COLO829 (cell line): ENCODE measurements at places on chromosomes 11 and 22.

GRCh38 chr22:27482402-27482801 lies 319.2 kb downstream of the MN1 start:
- no peak for DNase-seq

- DNase-seq: no peak
Observed at GRCh38 chr11:75606099-75606498, 44.0 kb downstream of the SERPINH1 start.

GRCh38 chr11:72626414-72626936 lies 47.7 kb downstream of the PDE2A start:
- no peak for DNase-seq

DNA sequence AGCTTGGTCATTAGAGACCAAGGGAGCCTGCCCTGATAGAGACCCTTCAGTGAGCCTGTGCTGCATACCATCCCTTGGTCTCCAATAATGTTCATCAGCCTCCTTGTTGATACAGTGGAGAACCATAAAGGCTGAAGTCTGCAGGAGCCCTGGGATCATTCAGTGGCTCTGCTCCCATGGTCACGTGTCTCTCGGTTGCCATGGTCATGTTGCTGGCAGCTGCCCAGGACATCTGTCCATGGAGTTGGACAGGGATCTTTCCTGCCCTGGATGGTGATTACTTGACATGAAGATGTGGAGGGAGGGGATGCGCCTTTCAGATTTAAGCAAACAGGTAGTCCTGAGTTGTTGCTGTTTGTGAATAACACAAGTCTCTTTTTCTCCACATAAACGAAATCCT lies 38.2 kb downstream of the CYB5R2 start:
- no peak for DNase-seq

GRCh38 chr11:61954851-61955421 lies 4.8 kb downstream of the BEST1 start:
- DNase-seq: no peak

DNA sequence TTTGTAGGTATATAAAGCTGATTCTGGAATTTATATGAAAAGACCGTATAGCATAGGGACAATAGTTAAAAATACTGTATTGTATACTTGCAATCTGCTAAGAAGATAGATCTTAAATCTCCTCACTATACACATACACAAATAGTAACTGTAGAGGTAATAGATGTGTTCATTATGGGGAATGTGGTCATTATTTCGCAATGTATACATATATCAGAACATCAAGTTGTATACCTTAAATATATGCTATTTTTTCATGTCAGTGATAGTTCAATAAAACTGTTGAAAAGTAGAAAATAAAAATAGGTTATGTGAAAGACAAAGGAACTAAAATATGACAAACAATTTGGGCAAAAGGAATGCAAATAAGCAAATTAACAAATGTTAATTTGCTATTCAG lies 35.2 kb upstream of the LIN7C start:
- no peak for DNase-seq

DNA sequence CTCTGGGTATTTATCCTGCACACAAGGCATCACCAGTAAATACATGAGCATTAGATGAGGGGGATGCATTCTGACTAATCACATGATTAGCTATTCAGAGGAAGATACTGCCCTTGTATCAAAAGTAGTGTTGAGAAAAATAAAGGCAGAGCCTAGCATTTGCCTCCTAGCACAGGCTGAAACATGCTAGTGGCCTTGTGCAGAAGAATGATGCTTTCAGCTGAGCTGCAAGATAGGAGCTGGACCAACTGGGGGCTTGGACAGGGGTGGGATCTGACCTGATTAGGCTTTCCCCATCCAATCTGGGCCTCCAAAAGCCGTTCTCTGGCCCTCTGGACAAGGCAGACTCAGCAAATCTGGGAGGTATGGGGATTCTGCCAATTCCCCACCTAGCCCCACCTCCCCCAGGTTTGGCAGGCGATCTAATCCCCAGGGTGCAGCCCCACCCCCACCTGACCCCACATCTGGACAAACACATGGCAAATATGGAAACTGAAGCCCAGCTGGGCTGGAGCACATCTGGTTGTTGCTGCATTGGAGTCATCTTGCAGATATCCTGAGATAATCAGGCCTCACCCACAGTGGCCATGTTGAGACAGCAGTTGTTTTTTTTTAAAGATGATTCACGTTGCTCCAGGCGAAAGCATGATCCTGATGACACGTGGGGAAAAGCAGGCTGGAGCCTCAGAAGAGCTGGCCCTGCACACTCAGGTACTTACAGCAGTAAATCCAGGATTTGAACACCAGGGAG lies 4.4 kb upstream of the MISFA start:
- no peak for DNase-seq

DNA sequence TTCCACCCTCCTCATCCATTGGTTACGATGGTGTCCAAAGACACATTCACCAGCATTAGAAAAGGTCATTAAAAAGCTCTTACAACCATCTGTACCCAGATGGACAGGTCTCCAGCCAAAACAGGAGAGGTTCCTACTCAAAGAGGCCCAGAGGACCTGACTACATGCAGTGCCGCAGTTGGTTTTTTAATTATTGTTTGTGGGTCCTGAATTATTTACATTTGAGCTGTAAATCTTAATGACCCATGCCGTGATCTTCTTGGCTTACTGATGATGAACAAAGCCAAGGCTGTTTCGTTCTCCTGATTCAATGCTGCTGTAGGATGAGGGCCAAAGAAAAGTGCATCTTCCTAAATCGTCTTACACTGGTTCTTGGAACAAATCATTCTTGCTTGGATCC lies 83.7 kb downstream of the CADM1 start:
- no peak for DNase-seq

DNA sequence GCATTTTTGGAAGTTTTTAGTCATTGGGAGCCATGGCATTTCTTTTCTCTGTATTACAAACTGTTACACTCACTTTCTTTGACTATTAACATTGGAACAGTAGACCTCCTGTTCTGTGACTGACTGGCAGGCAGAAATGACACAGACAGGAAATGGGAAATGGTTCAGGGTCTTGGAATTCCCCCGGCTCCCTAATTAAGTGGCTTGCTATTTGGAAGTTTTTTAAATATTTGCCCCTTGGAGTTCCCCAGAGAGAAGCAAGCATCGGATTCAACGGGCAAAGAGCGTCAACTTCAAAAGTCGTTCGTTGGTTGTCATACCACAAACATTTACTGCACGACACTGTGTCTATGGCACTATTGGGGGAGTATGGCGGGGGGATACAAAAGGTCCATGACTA lies 1.1 kb upstream of the BIRC2 start:
- DNase-seq: peak; percentile 78

GRCh38 chr11:17978553-17979287 lies 34.1 kb downstream of the SERGEF start:
- DNase-seq: peak; percentile 56

GRCh38 chr22:38041760-38042487 lies 15.3 kb upstream of the PICK1 start:
- DNase-seq: no peak

GRCh38 chr22:37155971-37156370 lies 6.3 kb upstream of the IL2RB start:
- DNase-seq: no peak

- DNase-seq: no peak
Observed at GRCh38 chr11:72274435-72274834, 30.5 kb upstream of the PHOX2A start.

GRCh38 chr11:21505070-21505469 lies 687.8 kb upstream of the ANO5 start:
- no peak for DNase-seq

GRCh38 chr22:29002603-29003002 lies 59.0 kb downstream of the C22orf31 start:
- DNase-seq: no peak

- no peak for DNase-seq
Observed at GRCh38 chr11:119664063-119664572, 64.9 kb downstream of the NECTIN1 start.

- DNase-seq: no peak
Observed at GRCh38 chr11:115916608-115917007, 412.4 kb upstream of the CADM1 start.
